ENCODE measurements at places on chromosomes 6 and 20.

GRCh38 chr20:32582659-32583580, 2.2 kb downstream of the NOL4L start:
- DNase-seq = no peak

GRCh38 chr6:47174502-47175023, 132.4 kb upstream of the ADGRF1 start:
- DNase-seq = no peak

DNA sequence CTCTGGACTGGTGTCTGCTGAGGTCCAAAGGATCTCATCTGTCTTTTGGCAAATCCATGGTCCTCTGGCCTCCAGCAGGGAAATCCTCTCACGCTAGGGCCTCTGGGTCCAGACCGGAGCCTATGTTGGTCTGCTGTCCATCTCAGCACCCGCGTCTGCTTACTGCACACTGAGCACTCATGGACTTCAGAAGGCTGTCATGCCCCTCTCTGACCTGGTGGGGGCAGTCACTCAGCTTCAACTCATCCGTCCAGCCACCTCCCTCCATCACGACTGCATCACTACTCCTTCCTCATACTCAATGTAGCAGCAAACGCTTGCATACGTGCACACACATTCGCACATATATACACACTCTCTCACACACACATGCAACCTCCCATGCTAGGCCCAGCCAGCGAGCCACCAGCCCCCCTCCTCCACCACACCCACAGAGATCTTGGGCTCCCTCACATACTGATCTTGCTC, 33.3 kb downstream of the GABRR2 start:
- DNase-seq = peak; percentile 1

GRCh38 chr6:117711369-117711768, 36.1 kb downstream of the NUS1 start:
- DNase-seq = no peak

GRCh38 chr6:56804996-56805395, 149.9 kb upstream of the BEND6 start:
- peak; percentile 53 for DNase-seq

DNA sequence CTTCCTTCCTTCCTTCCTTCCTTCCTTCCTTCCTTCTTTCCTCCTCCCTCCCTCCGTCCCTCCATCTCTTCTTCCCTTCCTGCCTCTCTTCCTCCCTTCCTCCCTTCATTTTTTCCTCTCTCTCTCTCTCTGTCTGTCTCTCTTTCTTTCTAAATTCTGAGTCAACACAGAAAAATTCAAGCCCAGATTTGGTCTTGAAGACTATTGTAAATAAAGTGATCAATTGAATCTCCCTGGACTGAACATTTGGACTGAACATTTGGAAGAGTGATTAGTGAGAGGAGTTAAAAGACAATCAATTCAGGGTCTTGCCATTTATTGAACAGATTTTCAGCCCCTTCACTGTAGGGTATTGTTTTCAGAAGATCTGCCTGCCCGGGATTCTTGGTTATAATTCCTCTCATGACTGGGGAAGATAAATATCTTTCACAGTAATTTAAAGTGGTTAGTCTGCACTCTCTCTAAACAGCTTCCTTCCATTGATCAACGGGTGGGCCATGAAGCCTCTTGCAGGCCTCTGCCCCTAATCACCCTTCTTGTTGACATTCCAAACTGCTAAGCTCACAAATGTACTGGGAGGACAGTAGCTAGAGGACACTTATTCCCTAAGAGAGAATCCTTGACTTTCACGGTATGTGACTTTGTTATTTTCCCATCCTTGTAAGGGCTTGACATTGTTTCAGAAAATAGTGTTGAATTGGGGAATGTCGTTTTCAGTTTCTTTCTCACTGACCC, 101.7 kb upstream of the BMP2 start:
- DNase-seq = no peak

GRCh38 chr6:85756982-85757381, 114.3 kb upstream of the SYNCRIP start:
- peak; percentile 9 for DNase-seq

DNA sequence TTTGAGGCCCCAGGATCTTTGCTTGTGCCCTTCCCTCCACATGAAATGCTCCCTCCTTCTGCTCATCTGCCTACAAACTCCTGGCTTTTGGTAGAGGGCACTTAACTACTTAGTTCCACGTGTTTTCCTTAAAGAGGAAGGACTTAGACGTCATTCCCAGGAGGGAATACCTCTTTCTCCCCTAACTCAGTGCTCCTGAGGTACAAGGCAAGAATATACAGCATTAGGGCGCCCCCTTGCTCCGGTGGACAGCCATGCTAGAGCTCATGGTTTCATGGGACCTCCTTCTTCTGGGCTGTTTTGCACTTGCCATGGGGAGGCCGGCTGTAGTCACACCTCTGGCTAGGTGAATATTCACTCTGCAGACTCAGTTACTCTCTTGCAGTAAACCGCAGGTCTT, 93.8 kb upstream of the LY86 start:
- DNase-seq = no peak

- DNase-seq = no peak
These were observed 1249.9 kb downstream of the EPHA7 start for GRCh38 chr6:92169506-92169905.

DNA sequence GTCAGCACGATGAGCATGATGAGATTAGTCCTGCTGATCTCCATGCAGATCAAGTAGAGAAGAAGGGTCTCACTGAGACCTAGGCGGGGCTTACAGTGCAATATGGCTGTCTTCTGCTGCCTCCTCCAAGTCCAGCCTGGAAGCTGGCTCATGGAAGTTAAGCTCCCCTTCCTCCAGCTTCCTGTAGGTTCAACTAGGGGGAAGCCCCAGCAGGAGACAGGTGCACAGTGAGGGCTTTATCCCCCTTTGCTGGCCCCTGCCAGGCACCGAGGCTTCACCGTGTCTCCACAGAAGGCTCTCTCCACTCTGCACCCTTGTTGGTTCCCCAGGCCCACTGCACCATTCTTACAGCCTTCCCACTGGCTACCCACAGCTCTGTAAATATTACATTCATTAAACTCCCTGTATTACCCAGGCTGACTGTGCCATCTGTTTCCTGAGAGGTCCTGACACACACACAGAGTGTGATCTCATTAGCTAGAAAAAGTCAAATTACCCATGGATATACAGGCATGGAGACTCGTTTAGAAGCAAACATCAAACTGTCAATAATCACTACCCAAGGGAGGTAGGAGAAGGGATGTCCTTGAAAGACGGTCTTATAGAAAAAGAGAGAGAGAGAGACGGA, 90.4 kb downstream of the SLC2A10 start:
- no peak for DNase-seq

DNA sequence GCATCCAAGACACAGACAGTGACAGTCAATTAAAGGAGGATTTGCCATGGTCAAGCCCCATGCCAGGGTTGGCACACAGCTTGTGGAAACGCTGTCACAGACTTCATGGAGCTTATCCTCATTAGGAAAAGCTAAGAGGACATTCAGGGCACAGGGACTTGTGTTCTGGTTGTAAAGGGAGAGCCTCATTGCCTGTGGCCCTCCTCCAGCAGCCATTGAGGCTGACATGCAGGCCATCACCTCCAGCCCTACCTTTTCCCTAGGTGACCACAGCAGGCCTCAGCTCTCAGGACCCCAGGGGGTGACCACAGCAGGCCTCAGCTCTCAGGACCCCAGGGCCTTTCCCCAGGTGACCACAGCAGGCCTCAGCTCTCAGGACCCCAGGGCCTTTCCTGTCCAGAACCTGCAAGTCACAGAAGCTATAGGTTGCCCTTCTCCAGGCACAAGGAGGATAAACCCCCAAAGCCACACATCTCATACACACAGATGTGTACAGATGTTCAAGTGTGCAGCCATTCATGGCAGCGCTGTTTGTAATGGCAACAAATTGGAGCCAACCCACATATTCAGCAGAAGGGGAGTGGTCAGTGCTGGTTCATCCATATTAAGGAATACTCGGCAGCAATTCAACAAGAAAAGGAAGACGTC, 26.1 kb downstream of the DUSP22 start:
- DNase-seq = no peak

DNA sequence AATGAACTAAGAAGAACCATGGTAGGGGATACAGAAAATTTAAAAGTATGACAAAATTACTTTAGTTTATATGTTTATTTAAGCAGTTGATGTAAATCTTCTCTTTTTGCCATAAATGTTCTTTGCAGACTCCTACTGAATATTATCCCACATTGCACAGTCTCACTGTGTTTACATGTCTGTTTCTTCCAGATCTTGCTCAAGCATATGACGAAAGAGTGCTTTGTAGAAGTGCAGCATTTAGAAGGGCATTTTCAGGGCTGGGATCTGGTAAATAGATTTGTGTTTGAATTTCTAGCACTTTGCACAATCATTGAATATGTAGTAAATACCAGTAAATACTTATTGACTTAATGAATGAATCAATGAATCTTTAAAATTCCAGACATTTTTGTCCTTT, 152.0 kb upstream of the EPHA7 start:
- no peak for DNase-seq

DNA sequence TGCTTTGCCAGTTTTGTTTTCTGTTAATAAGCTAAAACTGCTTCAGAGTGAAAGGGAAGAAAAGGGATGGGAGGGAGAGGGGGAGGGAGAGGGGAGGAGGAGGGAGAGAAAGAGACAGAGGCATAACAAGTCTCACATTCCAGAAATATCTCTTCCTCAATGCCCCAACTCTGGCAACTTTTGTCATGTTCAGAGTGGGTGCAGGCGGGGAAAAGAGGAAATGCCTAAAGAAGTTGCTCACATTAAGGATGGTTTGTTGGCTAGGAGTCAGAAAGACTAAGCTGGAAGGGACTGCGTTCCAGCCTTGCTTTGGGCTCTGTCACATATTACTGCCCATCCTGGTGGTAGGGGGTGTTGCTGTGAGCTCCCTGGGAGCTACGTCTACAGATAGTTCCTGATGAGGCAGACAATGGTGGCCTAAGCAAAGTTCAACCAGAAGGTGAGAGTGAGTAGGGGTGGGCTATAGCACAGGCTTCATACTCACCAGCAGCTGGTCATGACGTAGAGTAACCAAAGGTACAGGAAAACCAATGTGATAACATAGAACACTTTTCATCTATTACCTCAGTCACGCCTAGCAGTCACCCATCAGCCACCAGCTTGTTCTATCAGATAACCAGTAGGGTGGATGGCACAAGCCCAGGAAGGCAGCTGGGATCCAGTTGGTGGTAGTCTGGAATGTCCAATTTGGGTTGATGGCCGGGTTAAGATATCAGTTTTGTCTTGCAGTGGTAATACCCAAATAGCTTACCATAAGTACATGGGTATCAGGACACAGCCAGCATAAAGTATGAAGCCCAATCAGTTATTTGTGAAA, 2.1 kb downstream of the TSPYL4 start:
- DNase-seq = no peak

All from stromal cell of bone marrow (primary cell).